ENCODE measurements at places on chromosomes 2 and 18.

- DNase-seq: no peak
Observed at GRCh38 chr2:37080689-37081088, 3.5 kb downstream of the HEATR5B start.

- DNase-seq: no peak
Observed at GRCh38 chr2:111017034-111017622, 103.6 kb upstream of the BCL2L11 start.

DNA sequence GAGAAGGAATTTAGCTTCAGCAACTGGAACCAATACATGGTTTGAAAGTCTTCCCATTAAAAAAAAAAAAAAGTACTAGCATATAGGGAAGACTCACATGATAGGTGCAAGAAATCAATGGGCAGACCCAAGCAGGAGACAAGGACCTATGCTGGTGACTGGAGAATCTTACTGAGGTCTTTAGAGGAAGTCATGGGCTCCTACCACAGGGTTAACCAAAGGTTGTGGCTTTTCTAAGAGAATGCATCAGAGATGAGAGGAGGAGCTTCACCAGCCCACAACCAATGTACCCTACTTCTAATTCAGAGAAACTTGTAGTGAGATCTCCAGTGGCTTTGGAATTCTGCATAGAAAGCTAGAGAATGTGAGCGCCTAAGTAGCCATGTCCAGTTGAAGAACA, 207.4 kb downstream of the NCKAP5 start:
- DNase-seq: no peak

DNA sequence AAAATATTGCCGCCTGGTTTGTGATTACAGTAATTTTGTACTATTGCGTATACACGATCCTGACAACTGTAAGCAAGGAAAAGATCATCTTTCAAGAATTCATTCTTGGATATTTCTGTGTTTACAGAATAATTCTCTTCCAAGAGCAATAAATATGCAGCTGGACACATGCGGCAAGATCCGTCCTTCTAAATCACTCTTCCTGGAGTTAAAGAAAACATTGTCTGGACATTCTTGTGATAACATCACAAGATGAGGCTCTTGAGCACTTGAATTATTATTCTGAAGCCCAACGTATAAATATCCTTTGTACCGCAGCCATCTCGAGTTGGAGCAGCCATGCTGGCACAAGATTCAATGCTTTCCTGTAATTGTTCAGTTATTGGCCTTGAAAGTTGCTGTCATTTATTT, 9.9 kb downstream of the FHL2 start:
- no peak for DNase-seq
